ENCODE measurements at places on chromosomes 4 and X.

DNA sequence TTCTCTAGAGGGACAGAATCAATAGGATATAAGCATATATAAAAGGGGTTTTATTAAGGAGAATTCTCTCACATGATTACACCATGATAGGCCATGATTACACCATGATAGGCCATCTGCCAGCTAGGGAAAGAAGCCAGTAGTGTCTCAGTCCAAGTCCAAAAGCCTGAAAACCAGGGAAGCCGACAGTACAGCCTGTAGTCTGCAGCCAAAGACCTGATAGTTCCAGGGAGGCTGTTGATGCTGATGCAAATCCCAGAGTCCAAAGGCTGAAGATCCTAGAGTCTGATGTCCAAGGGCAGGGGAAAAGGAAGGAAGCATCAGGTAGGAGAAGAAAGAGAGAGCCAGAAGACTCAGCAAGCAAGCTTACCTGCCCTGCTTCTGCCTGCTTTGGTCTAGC is 411.3 kb upstream of the EMCN start:
- no peak for DNase-seq

GRCh38 chrX:110286106-110286505 is 31.8 kb downstream of the AMMECR1 start:
- peak; percentile 11 for DNase-seq

GRCh38 chrX:13091111-13091765 is 46.8 kb upstream of the FAM9C start:
- DNase-seq = peak; percentile 71

DNA sequence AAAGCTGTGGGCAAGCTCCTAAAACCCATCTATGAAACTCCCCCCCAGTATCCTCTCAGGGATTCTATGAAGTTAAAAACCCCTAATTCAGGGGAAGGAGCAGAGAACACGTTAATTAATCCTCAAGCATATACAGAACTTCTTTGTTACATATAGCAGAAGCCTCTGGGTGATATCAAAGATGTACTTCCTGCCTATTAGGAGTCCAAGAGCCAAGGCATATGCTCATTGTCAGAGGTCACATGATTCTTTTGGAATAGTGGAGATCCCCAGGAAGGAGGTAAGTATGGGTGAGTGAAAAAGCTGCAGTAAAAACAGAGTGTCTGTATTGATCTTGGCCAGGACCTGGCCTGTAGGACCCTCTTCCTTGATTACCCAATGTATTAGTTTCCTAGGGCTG is 2.9 kb upstream of the SPARCL1 start:
- no peak for DNase-seq

DNA sequence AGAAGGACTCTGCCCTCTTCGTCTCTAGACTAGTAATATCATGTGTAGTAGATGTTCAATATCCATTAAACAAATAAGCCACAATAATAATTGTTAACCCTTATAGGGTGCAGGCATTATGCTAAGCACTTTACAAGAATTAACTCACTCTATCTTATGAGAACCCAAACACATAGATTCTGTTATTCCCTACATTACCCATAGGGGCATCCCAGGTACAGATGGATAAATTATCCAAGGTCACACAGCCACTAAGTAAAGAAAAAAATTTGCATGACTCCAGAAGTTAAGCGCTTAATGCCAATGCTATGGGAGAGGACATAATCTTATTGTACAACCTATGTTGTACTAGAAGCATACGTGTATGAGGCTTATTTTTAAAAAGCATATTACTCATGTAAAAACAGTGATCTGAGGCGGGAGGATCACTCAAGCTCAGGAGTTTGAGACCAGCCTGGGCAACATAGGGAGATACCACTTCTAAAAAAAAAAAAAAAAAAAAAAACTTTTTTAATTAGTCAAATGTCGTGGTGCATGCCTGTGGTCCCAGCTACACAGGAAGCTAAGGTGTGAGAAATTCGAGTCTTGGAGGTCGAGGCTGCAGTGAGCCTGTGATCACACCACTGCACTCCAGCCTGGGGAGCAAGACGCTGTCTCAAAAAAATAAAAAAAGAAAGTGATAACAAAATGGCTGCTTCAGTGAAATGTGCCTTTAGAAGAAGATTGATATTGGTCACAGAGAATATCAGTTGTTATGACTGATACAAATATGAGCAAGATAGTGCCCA is 13.6 kb downstream of the LDB2 start:
- no peak for DNase-seq

GRCh38 chrX:68261060-68261672 is 172.1 kb downstream of the OPHN1 start:
- no peak for DNase-seq

GRCh38 chr4:183841001-183841400 is 64.1 kb upstream of the STOX2 start:
- DNase-seq = no peak

DNA sequence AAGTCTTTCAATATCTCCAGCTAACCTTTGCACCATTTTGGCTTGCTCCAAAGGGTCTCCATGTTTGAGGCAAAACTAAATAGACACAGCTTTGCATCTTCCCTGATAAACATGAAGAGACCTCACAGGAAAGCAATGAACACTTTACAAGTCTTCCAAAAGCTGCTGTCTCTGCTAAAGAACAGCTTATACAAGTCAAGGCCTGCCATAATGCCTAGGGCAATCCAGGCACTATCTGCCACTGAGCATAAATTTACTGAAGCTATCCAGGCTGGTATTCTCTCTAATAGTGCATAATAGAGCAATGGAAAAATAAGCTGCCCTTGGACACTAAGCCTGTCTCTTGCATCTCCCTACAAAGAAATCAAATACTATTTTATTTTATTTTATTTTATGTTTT is 60.1 kb upstream of the S100G start:
- DNase-seq = no peak

DNA sequence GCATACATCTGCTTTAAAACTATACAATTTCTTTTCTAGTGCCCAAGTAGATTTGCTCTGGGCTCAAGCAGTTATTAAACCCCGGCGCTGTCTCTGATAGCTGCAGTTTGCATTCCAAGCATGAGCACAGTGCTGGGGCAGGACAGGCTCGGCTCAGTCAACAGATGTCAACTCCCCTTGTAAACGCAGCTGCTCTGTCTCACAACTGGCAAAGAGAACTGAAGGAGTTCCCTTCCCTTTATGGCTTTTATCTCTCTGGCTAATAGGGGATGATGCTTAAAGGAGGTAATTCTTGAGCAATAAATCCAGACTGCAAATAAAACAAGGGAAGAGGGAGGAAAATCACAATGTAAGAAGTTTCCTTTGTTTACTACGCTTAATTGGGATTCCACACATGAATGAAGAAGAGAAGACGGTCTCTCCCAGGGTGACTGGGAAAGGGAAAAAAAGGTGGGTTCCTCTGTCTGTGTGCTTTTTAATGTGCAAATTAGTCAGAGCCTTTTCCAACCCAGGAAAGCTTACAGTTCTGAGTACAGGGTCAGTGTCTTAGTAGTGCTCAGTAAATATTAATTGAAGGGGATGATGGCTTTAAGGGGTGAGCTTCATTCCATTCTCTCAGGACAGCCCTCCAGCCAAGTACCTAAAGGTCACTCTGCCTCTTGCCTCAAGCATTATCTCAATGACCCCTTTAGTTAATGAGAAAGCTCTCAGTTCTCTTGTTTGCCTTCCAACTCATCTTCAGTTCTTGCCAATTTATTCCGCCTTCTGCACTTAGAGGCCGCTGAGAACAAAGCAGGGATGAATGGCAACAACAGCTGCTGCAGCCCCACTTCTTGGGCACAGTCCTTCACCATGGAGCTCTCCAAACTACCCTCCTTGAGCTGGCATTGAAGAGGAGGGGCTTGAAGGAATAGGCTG is 155.7 kb upstream of the JADE1 start:
- no peak for DNase-seq

- DNase-seq = no peak
These were observed 66.0 kb downstream of the ATG4A start for GRCh38 chrX:108157628-108158027.

- DNase-seq = no peak
These were observed 114.0 kb downstream of the PCDH10 start for GRCh38 chr4:133263104-133263503.

DNA sequence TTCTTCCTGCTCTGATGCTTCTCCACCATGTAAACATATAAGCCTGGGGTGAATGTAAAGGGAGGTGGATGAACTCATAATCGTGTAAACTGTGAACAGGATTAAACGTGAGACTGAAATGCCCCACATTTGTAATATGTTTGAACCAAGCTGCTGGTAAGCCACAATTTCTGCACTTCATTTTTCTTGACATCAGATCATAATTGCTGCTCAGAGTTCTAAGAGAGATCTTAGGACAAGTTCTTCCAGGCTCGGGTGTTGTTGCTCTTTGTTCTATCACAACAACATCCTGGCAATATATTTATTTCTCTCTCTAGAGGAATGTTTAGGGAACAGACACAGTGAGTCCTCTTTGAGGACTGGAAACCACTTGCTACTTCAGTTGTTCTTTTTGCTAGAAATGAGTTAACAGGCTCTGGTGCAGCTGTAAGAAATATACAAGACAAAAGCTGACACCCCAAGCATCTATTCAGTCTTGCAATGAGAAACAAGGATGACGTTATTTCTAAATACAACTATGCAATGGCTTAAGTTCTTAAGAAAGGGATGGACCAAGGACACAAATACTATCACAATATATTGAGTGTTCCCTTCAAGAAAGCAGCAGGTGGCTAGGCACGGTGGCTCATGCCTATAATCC is 59.6 kb downstream of the LNX1 start:
- DNase-seq = no peak
